K562 (cell line): ENCODE measurements at places on chromosomes 2 and 18. TPM values are rescaled to one million over a fixed set of nuclear protein-coding genes. Genes with fewer than 3 reads are reported as not detected.

The C2orf68 gene
- total RNA-seq, result 36.6 and 41.6 TPM in 2 replicates

The ASXL3 gene
- not detected in 2 replicates for total RNA-seq

The ZBTB7C gene
- total RNA-seq, result not detected in 2 replicates

The REG3A gene
- total RNA-seq, result 0.31 TPM in 1 of 2 replicates, not detected in the other

The PNO1 gene
- 32.5 and 33.3 TPM in 2 replicates for total RNA-seq

The ZNF385B gene
- not detected in 2 replicates for total RNA-seq

The LRPPRC gene
- 214 and 225 TPM in 2 replicates for total RNA-seq

The PTPRM gene
- total RNA-seq, result 0.16 and 0.31 TPM in 2 replicates

The CYP1B1 gene
- 0.07 and 0.13 TPM in 2 replicates for total RNA-seq

DNA sequence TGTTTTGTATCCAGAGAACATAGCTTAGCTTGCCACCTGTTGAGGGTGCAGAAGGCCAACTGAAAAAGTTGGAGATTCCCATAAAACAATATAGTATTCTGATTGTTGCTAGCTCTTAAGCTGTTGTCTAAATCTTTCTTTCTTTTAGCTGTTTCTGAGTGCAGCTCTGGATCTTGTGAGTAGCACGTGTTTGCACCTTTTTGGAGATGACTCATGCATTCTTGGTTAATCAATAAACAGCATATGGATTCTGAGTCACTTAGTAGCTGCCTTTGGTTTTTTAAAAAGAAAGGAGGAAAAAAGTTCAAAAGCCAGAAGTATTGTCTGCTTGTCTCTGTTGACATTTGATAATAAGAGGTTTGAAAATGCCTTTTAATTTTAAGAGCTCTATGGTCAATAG is 483.0 kb upstream of the FSIP2 start:
- no peak for DNase-seq
- H3K4me1 ChIP-seq, result no peaks in the 10 kb centered on the region
- H3K27ac ChIP-seq, result no peak overlapping the region
- no peaks in the 10 kb centered on the region for H3K36me3 ChIP-seq

GRCh38 chr2:169072163-169072925 is 3.0 kb downstream of the DHRS9 start:
- peak overlapping the region; percentile 62 for H3K27ac ChIP-seq
- no peaks in the 10 kb centered on the region for H3K27me3 ChIP-seq
- DNase-seq, result peak; percentile 52
- H3K36me3 ChIP-seq, result no peaks in the 10 kb centered on the region
- no peak overlapping the region for H3K4me3 ChIP-seq

GRCh38 chr2:9228088-9228751 is 21.6 kb downstream of the ASAP2 start:
- H3K4me1 ChIP-seq, result no peaks in the 10 kb centered on the region; the same call in 1 of the 2 replicates
- H3K36me3 ChIP-seq, result no peaks in the 10 kb centered on the region
- peaks cover 63% of the 10 kb centered on the region for H3K27me3 ChIP-seq
- H3K4me3 ChIP-seq, result no peak overlapping the region
- H3K27ac ChIP-seq, result no peak overlapping the region

GRCh38 chr18:73923866-73924265 is 223.8 kb downstream of the FBXO15 start:
- H3K4me3 ChIP-seq, result no peak overlapping the region
- H3K4me1 ChIP-seq, result no peaks in the 10 kb centered on the region
- no peaks in the 10 kb centered on the region for H3K27me3 ChIP-seq
- no peaks in the 10 kb centered on the region for H3K36me3 ChIP-seq

DNA sequence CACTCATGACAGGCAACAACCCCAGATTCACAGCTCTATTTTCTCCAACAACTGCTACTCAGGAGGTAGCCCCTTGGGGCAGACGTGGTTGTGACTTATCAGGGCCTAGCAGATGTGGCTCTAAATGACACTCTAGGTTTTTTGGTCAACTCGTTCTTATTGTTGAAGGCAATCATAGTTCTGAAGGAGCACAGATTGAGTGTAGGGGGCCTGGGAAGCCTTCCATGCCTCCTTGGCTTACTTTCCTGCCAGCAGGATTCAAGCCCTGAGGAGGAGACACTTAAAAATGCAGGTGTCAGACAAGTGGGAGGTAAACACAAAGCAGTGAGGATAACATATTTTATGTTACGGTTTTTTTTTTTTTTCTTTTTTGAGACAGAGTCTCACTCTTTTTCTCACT is 23.5 kb upstream of the SUCLG1 start:
- DNase-seq, result no peak
- H3K4me3 ChIP-seq, result no peak overlapping the region
- H3K27ac ChIP-seq, result no peak overlapping the region
- H3K27me3 ChIP-seq, result no peaks in the 10 kb centered on the region; the same call in 2 of the 3 replicates
- no peaks in the 10 kb centered on the region for H3K36me3 ChIP-seq

- H3K27me3 ChIP-seq, result no peaks in the 10 kb centered on the region
- peaks cover 18% of the 10 kb centered on the region; the same call in 2 of the 3 replicates for H3K4me1 ChIP-seq
- H3K4me3 ChIP-seq, result no peak overlapping the region
- no peak for DNase-seq
- H3K36me3 ChIP-seq, result no peaks in the 10 kb centered on the region
These were observed 18.2 kb downstream of the ACVR1 start for GRCh38 chr2:157857881-157858280.

DNA sequence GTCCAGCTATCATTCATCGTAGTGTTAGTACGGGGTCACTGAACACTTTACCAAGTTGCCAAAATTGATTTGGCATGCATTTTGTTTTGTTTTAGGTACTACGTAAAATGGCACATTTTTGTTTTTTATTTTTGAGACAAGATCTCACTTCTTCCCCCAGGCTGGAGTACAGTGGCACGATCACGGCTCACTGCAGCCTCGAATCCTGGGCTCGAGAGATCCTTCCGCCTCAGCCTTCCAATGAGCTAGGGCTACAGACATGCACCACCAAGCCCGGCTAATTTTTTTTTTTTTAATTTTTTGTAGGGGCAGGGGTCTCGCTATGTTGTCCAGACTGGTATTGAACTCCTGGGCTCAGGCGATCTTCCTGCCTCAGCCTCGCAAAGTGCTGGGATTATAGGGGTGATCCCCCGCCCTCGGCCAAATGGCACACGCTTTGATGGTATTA is 786 bp downstream of the TAF1B start:
- peak overlapping the region; percentile 88 for H3K27ac ChIP-seq
- peaks cover 28% of the 10 kb centered on the region for H3K36me3 ChIP-seq
- no peak for DNase-seq
- no peaks in the 10 kb centered on the region for H3K27me3 ChIP-seq

GRCh38 chr2:236160366-236161081 is 7.7 kb downstream of the GBX2 start:
- peaks cover 7% of the 10 kb centered on the region for H3K4me1 ChIP-seq
- no peak overlapping the region for H3K27ac ChIP-seq
- no peak for DNase-seq
- no peak overlapping the region for H3K4me3 ChIP-seq

- H3K36me3 ChIP-seq, result no peaks in the 10 kb centered on the region
- no peak overlapping the region for H3K27ac ChIP-seq
- no peak for DNase-seq
- no peaks in the 10 kb centered on the region for H3K4me1 ChIP-seq
These were observed 303.7 kb upstream of the HS6ST1 start for GRCh38 chr2:128622371-128622770.

DNA sequence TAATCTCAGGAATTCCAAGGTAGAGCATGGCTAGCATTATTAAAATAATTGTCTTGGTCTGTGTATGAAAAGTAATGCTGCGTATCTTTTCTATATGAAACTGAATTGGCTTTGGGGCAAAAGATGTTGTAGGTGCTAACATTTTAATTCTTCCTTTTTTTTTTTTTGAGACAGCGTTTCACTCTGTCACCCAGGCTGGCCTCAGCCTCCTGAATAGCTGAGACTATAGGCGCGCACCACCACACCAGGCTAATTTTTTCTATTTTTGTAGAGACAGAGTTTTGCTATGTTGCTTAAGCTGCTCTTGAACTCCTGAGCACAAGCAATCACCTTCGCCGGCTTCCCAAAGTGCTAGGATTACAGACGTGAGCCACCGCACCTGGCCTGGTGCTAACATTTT is 172.6 kb upstream of the STON1 start:
- peak overlapping the region; percentile 53; the same call in 2 of the 3 replicates for H3K27ac ChIP-seq
- H3K4me1 ChIP-seq, result peaks cover 10% of the 10 kb centered on the region; the same call in 2 of the 3 replicates
- no peak overlapping the region for H3K4me3 ChIP-seq
- no peaks in the 10 kb centered on the region for H3K27me3 ChIP-seq
- H3K36me3 ChIP-seq, result peaks cover 36% of the 10 kb centered on the region; the same call in 2 of the 3 replicates
- DNase-seq, result no peak

- H3K4me1 ChIP-seq, result peaks cover 25% of the 10 kb centered on the region; the same call in 1 of the 2 replicates
- no peak overlapping the region for H3K4me3 ChIP-seq
- DNase-seq, result no peak
- no peaks in the 10 kb centered on the region for H3K27me3 ChIP-seq
- no peak overlapping the region for H3K27ac ChIP-seq
These were observed 9.8 kb downstream of the EN1 start for GRCh38 chr2:118837621-118838020.

- H3K4me3 ChIP-seq, result no peak overlapping the region
- H3K36me3 ChIP-seq, result no peaks in the 10 kb centered on the region
- no peaks in the 10 kb centered on the region for H3K27me3 ChIP-seq
These were observed 387.6 kb downstream of the ZEB2 start for GRCh38 chr2:144132357-144132756.

DNA sequence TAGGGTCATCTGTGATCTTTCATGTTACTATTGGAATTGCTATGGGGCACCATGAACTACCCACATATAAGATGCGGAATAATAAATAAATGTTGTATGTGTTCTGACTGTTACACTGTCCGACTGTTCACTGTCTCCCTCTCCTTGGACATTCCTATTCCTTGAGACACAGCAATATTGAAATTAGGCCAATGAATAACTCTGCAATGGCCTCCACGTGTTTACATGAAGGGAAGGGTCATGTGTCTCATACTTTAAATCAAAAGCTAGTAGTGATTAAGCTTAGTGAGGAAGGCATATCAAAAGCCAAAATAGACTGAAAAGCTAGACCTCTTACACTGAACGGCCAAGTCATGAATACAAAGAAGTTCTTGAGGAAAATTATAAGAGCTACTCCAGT is 751.3 kb downstream of the SOCS6 start:
- no peaks in the 10 kb centered on the region for H3K36me3 ChIP-seq
- no peak overlapping the region for H3K27ac ChIP-seq
- DNase-seq, result no peak
- H3K27me3 ChIP-seq, result no peaks in the 10 kb centered on the region
- H3K4me1 ChIP-seq, result no peaks in the 10 kb centered on the region
- no peak overlapping the region for H3K4me3 ChIP-seq
